ENCODE measurements at places on chromosomes 16 and 17.
A peak's percentile ranks its signal among the peaks of the same experiment; 100 is the strongest.

GRCh38 chr17:31919802-31920525 is 16.8 kb upstream of the SUZ12 start:
- DNase-seq = peak; percentile 42

DNA sequence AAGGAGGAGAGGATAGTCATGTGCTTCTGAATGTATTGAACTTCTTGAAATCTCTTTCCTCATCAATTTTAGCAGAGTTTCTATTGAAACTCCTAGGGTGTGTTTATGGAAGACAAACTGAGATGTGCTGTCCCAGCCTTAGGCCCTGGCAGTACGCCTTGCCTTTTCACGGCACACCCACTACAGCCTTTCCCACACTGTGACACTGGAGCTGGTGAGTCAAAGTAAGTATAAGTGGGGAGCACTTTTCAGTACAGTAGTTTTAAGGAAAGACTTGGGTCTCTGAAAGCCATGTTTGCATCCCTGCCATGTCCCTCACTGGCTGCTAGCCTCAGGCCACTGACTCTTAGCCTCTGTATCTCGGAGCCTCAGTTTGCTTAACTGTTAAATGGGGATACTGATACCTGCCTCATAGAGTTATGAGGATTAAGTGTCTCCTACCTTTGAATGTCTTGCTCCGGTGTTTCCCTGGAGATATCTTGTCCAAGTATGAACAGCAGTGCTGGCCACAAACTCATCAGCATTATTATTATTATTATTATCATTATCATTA is 144.7 kb upstream of the CRHR1 start:
- no peak for DNase-seq

- no peak for DNase-seq
Measured at GRCh38 chr16:725041-725376, 1.2 kb downstream of the CCDC78 start.

- no peak for DNase-seq
Measured at GRCh38 chr17:41772586-41773189, 13.8 kb downstream of the JUP start.

GRCh38 chr17:2343421-2343820 is 6.1 kb downstream of the SGSM2 start:
- DNase-seq = no peak

DNA sequence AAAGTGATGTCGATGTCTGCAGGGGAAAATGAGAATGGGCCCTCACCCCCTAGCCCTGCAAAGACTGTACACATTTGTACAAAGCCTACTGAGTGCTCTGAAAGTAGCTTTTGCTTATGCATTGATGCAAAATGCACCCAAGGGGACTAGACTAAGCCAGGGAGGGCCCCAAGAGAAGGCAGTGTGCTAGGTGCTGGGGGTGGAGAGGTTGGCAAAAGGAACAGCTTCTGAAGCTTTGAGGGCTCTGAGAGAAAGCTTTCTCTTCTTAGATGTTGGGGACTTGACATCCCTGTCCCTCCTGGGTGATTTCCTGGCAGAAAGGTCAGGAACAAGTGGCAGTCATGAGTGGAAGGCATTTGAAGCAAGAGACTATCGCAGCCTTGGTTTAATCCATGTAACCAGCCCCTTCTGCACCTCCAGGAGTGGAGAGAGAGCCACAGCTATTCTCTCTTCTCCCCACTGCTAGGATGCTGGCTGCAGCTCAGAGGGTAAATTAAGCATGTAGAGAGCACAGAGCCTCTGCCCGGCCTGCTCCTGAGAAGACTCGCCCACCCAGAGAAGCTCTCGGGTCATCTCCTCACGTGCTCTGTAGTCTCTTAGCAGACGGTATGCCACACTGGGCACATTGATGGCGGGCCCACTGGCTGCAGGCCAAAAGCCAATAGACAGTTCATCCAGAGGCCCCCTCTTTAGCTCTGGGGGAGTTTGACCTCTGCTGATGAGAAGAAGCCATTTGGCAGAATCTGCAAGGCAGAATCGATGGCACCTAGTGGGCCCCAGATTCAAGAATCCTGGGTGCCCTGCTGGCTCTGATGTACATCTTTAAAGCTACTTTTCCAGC is 221.4 kb downstream of the MSI2 start:
- DNase-seq = no peak

DNA sequence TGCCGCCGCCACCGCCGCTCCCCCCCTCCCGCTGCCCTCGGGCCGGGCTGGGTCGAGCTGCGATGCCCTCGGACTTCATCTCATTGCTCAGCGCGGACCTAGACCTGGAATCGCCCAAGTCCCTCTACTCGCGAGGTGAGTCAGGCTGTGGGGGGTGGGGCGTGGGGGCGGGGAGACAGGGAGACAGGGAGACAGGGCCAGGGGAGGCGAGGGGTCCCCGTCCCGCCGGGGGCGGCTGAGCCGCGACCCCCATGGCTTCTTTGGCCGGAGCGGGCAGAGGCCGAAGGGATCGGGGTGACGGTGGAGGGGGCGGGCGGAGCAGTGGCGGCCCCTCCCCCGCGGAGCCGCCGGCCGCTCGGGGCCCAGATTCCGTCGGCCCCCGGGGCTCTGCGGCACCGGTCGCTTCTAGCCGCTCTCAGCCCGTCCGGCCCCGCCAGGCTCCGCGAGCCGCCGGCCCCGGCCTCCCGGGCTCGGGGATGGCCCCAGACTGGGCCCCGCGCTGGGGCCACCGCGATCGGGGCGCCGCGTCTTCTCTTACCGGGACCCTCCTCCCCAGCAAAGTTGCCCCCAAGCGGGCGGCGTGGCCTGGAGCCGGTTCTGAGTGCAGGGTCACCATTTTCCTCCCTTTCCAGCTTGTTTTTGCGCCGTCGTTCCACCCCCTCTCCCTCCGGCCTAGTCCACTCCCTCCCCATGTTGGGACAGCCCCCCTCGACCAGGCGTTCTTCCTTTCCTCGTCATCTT is 644 bp downstream of the NFAT5 start:
- peak; percentile 74 for DNase-seq

DNA sequence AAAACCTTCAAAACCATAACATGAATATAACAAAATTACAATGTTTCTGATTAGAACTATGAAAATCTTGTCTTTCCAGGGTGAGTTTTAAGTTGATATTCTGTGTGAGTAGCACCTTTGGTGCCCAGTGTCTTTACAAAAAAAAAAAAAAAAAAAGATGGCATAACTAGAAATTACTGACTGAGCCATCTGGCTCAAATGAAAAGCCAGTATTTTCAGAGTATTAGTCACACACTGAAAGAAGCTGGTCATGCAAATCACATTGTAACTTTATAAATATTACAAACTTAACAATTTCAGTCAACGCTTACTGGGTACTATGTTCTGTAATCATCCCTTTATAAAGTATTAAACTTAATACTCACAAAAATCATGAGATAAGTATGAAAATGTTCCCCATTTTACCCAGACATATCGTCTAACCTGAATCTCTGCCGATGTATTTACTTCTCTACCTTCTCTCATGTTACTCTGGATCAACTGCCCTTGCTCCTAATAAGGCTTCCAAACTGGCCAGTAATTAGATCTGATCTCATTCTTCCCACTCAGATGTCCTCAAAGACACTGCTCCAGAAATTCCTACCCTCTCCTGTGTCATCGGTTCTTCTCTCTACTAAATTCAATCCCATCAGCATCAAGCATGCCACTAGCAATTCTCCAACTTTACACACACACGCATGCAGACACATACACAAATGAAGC is 25.4 kb downstream of the UBE2G1 start:
- no peak for DNase-seq

GRCh38 chr16:9797306-9797705 is 384.9 kb downstream of the GRIN2A start:
- peak; percentile 76 for DNase-seq

- no peak for DNase-seq
Measured at GRCh38 chr17:1073241-1073962, 76.5 kb downstream of the TIMM22 start.

Data from fibroblast of skin of right quadriceps (primary cell).